Ammon's horn (tissue), 1 donor: ENCODE measurements at places on chromosomes 5 and 9.

DNA sequence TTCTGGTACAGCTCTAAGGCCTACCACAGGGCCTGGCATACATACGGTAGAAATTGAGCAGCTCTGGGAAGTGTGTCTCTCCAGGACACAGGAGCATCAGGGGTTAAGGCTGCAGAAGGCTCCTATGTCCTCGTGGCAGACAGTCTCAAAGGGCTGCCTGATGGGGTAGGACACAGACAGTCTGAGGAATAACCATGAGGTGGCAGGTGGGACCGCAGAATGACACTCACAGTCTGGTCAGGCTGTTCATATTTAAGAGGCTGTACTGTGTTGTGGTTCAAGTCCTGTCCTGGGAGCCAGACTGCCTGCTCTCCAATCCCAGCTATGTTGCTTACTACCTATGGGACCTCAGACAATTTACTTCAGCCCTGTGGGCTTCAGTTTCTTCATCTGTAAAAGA is 217.1 kb downstream of the TRIM32 start:
- DNase-seq, result no peak

DNA sequence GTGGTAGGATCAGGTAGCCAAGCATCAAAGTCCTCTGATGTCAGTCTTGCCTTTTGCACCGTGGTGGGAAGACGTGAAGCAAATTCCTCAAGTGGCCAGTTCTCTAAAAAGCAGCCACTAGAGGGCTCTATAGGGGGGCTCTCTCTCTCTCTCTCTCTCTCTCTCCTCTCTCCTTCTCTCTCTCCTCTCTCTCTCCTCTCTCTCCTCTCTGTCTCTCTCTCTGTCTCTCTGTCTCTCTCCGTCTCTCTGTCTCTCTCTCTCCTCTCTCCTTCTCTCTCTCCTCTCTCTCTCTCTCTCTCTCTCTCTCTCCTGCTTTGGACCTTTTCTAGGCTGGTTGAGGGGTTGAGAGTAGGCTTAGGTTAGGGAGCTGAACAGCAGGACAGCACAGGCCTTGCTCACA is 13.9 kb upstream of the OSMR start:
- no peak for DNase-seq

GRCh38 chr5:154648706-154649105 is 106.5 kb upstream of the LARP1 start:
- no peak for DNase-seq

GRCh38 chr5:172876578-172876977 is 42.5 kb downstream of the ERGIC1 start:
- DNase-seq, result no peak

DNA sequence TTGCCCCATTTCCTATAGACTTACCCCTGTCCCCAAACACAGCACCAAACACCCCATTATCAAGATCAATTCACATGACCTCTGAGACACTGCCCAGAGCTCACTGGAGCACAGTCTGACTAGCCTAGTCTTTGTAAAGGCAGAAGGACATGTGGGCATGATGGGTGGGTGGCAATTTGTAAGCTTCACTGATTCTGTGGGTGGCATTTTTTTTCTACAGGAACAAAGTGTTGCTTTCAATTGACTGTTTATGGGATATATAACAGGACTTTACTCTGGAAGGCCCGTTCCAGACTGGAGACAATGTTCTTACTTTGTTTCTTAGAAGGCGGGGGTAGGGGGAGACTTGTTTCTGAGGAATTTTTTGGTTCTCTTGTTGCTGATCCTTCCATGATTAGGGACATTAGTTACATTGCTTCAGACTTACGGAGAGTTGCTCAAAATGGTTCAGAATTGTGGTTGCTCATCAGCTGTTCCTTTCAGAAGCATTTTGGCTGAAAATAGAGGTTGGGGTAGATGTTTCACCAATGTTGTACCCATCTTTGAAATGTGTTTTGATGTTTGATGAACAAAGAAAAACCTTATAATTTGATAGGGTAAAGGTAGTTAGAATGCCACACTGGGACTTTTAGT is 20.2 kb downstream of the NNT start:
- peak; percentile 53 for DNase-seq

GRCh38 chr5:89570557-89570956 is 687.6 kb upstream of the MEF2C start:
- DNase-seq, result no peak
